Trophoblast cell (in vitro differentiated cells and primary cell): ENCODE measurements at places on chromosomes 11 and 22.

GRCh38 chr11:1776944-1777715, 13.4 kb upstream of the CTSD start:
- no peak for DNase-seq

GRCh38 chr11:20541503-20541902, 57.9 kb upstream of the SLC6A5 start:
- DNase-seq = no peak

DNA sequence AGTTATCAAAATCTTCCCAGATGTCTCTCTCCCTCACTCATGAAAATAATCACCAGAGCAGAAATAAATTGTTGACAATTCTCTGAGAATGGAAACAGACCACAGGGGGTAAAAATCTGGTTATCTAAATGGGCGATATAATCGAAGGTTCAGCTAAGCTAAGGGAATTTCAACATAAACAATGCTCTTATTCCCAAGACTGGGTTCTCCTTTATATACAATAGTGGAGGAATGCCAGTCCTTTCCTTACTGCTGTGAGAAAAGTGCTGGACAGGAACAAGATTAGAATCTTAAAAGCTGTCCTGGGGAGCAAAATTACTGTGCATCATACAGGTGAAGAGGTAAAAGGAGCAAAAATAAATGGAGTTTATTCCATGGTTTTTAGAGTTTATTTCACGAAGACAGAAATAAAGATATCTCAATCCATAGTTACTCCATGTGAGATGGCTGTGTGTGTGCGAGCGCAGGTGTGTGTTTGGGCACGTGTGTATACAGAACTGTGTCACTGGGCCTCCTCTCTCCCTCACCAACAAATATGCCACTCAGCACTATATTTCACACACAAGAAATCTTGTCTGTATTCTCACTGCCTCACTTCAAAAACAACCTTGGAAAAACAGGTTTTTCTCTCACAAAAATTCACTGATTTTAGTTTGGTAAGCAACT, 385.6 kb downstream of the DCDC1 start:
- DNase-seq = no peak

GRCh38 chr11:14537134-14537599, 17.0 kb upstream of the PSMA1 start:
- DNase-seq = peak; percentile 15

- peak; percentile 81 for DNase-seq
These were observed 35.9 kb upstream of the LYVE1 start for GRCh38 chr11:10604340-10604748.

GRCh38 chr11:69327741-69328191, 33.8 kb downstream of the MYEOV start:
- no peak for DNase-seq

- DNase-seq = no peak
These were observed 31.2 kb upstream of the MUC5AC start for GRCh38 chr11:1126491-1126926.

DNA sequence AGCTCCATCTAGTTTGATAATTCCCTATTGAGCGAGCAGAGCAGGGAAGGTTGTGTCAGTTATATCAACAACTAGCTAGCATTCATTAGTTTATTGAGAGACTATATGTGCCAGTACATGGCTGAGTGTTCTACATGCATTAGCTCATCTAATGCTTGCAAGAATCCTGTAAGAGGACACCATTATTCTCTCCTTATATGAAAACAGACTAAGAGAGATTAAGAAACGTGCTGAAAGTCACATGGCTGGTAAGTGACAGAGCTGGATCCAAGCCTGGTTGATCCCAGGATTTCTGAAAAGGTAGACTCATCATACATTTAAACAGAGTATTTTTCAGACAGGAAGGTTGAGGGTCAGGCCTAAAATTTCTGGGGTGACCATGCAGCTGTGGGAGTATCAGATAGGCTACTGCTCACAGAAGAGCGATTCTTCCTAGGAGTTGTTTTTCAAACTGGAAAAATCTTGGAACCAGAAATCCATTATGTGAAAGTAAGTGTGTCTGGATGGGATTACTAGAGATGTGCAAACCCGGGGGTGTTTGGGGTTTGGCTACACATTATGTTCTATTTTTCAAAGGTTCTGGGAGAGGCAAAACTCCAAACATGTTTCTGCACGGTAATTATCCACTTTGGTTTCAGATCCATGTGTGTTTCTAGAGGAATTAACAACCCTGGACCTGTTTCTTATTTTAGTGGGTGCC, 213.3 kb downstream of the FAM76B start:
- DNase-seq = no peak

- DNase-seq = peak; percentile 32
These were observed 90.1 kb downstream of the PDHX start for GRCh38 chr11:35006389-35007128.

GRCh38 chr22:49039625-49040024, 788.0 kb downstream of the BRD1 start:
- DNase-seq = no peak

- DNase-seq = no peak
These were observed 92.0 kb downstream of the ZC3H12C start for GRCh38 chr11:110185121-110185591.

DNA sequence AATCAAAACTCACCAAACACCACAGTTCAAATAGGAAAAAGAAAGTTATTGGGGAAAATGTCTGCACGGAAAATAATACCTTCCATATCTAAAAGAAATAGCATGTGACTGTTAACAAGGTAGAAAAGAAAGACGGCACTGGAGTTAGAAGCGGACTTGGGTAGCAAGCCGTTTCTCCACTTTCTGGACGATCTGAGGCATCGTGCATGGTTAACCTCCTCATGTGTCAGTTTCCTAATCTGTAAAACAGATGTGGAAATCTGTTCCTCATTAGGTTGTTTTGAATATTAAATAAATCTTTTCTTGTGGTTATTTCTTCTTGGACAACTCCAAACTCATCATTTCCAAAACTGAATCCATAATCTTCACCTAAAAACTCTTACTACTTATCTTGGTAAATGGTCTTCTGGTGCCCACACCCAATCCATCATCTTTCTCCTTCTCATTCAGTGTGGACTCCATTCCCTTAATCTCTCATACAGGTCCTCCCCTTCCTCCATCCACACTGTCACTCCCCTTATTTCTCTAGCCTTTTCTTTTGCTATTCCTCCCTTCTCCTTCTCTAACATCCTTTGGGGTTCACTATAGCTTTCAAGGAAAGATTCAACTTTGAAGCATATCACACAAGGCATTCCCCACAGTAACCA, 53.5 kb downstream of the VSIG10L2 start:
- DNase-seq = no peak

- peak; percentile 79 for DNase-seq
These were observed 7.6 kb downstream of the CYB5R2 start for GRCh38 chr11:7665473-7666291.

GRCh38 chr22:25354456-25354855, 135.0 kb downstream of the CRYBB2 start:
- DNase-seq = no peak

GRCh38 chr11:35717043-35717442, 54.5 kb downstream of the TRIM44 start:
- no peak for DNase-seq

- no peak for DNase-seq
These were observed 3.2 kb upstream of the ST14 start for GRCh38 chr11:130156108-130157022.

DNA sequence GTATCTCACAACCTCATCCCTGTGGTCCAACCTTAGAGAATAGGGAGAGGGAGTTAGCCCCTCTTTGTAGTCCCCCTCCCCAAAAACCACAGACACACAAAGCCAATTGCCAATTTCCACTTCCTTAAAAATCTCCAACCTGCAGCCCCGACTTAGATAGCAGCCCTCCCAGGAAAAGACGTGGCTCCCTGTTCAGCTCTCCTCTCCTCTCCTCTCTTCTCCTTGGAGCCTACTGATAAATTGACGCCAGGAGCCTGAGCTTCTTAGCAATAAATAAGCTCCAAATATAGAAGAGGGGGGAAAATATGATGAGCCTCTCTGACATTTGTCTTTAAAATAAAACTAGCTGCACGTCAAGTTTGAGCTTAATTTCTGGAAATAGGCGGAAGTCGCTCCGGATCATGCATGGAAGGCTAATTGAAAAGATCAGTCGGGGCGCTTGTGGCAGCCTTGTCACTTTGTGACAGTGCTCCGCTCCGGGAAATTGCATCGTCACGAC, 7.3 kb downstream of the PAX6 start:
- no peak for DNase-seq

DNA sequence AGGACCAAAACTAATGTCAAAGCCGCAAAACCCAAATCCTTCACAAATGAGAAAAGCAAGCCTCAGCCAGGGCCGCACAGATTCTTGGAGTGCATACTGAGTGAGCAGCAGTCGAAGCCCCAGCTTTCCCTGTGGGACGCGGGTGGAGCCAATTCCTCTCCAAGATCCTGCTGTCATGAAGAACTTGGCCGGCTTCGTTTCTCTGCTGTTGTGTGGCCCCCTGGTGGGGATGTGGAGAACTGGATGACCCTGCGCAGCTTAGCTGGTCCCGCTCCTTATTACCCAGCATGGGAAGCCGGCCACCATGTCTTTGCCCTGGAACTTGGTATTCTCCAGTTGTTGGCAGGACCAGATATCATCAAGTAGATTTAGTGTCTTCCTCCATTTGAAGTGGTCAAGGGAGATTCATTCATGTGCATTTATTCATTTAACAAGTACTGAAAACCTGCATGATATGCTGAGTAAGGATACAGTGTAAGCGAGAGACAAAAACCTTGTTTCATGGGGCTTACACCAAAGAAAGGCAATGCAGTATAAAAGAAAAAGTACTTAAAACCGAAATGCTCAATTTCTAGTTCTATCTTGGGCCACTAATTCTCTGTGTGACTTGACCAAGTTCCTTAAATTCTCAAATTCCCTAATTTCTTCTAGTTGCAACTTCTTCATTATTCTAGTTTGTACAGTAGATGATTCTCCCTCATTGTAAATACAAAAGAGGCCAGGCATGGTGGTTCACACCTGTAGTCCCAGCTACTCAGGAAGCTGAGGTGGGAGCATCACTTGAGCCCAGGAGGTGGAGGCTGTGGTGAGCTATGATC, 56.7 kb upstream of the CRTAM start:
- peak; percentile 92 for DNase-seq

DNA sequence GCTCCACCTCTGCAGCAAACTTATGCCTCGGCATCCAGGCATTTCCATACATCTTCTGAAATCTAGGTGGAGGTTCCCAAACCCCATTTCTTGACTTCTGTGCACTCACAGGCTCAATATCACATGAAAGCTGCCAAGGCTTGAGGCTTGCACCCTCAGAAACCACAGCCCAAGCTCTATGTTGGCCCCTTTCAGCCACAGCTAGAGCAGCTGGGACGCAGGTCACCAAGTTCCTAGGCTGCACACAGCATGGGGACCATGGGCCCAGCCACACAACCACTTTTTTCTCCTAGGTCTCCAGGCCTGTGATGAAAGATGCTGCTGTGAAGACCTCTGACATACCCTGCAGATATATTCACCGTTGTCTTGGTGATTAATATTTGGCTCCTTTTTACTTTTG, 24.7 kb upstream of the MTMR2 start:
- no peak for DNase-seq

DNA sequence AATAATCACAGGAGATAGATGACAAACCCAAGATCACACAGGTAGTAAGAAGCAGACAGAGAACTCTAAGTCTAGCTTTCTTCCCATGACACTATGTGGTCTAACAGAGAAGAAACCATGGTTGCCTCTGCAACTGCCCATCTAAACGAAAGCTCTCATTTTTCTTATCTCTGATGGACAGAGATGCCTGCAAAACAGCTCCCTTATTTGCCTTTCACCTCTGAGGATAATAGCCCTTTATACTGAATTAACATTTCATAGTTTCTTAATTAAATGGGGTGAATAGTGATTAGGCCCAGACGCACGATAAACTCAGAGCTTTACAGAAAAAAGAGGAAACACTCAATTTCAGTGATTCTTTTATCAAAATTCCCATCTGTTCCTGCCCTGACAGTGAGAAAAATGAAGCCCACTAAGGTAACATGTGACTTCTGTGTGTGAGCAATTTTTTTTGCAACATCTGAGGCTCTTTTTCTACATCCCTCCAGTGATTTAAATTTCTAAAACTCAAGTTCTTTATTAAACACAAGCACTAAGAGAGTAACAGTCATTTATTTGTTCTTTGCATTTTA, 24.6 kb downstream of the OR2AG2 start:
- no peak for DNase-seq

GRCh38 chr11:69251639-69252489, 42.1 kb upstream of the MYEOV start:
- DNase-seq = no peak

GRCh38 chr22:21714059-21714770, 21.4 kb downstream of the YPEL1 start:
- DNase-seq = no peak
